ENCODE measurements at places on chromosomes 13 and 19. TPM values are rescaled to one million over a fixed set of nuclear protein-coding genes. Genes with fewer than 3 reads are reported as not detected.

VMAC gene
- total RNA-seq: 3.7 TPM

KLF12 gene
- total RNA-seq: 49.3 TPM

PRODH2 gene
- not detected for total RNA-seq

RFPL4AL1 gene
- total RNA-seq: not detected

EPN1 gene
- 16.7 TPM for total RNA-seq

RDH13 gene
- 14.3 TPM for total RNA-seq

NOTCH3 gene
- total RNA-seq: 6.9 TPM

CYP2A7 gene
- total RNA-seq: not detected

ZNF724 gene
- total RNA-seq: 24.1 TPM

ZNF613 gene
- 10.6 TPM for total RNA-seq

NFIX gene
- total RNA-seq: 41.6 TPM

GRCh38 chr19:45468803-45469131, 971 bp downstream of the FOSB start:
- DNase-seq: no peak

GRCh38 chr13:33978653-33979052, 160.7 kb downstream of the RFC3 start:
- DNase-seq: no peak

DNA sequence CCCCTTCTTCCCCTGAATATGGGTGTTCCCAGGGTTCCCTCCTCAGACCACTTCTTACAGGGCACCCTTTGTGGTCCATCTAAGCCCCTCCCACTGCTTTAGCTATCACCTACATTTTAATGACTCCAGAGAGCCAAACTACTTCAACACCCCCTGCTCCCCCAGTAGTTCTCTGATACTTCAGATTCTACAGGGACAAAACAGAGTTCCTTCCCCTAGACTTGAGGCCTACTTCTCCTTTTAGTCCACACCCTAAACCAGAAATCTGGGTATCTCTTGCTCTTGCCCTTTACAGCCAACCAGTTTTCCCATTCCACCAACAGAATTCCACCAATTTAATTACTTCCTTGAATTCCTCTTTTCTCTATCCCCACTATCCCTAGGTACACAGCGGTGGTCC, 107.2 kb downstream of the KCNRG start:
- no peak for DNase-seq

GRCh38 chr13:110854866-110855265, 60.0 kb downstream of the ANKRD10 start:
- no peak for DNase-seq

DNA sequence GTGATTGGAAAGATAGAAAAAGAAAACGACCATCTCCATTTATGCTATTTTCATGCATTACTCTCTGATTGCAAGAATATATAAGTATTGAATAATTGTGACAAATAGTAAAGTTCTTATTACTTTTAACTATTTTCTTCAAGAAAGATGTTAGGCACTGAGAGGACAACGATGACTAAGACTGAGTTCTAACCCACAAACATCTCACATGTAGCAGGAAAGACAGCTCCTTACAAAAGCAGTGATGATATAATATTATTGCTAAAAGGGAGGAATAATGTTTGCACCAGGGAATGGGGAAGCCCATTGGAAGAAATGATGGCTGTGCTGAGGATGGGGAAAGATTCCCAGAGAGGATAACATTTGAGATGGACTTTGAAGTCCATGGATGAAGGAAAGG, 22.6 kb downstream of the RXFP2 start:
- no peak for DNase-seq

DNA sequence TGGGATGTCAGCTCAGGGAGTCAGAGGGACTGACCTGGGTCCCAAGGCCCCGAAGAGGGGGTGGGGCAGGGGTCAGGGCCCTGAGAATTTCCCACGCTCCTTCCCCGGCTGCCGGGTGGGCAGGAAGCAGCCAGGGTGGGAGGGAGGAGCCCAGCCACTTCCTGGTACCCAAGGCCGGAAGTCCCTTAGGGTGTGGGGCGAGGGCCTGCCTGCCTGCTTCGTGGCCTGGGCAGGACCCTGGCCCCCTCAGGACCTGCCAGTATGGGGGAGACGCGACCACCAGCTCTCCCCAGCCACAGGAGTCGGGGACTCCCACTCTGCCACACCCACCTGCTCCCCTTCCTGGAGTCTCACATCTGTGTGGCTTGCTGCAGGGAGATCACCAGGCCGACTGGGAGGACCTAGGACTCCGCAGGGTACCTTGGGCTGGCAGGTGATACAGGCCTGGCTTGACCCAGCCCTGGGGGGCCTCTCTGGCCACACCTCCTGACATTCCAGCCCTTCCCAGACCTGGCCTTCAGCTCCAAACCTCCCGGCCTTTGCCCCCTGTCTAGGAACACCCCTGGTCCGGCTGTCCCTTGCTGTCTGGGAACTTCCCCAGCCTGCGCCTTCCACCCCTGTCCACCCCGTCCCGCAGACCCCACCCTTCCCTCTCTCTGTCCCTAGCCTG, 9.8 kb upstream of the CIRBP start:
- DNase-seq: no peak

DNA sequence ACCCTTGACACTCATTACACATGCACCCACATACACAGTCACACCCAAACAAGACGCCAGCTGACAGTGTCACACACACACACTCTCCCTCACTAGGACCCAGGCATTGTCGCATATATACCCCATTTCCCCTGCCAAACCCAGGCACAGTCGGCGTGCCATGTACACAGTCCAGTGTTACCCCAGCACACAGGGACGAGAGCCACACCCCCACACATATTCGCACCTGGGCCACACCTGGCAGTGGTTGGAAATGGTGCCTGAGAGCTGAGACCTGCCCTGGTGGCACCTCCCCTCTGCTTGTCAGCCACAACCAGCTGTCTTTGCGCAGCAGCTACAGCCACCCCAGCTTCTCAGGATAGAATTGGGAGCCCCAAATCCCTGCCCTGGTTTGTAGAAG, 9.0 kb downstream of the NFIX start:
- no peak for DNase-seq

GRCh38 chr19:42596391-42597072, 1.8 kb upstream of the CEACAM8 start:
- DNase-seq: no peak

DNA sequence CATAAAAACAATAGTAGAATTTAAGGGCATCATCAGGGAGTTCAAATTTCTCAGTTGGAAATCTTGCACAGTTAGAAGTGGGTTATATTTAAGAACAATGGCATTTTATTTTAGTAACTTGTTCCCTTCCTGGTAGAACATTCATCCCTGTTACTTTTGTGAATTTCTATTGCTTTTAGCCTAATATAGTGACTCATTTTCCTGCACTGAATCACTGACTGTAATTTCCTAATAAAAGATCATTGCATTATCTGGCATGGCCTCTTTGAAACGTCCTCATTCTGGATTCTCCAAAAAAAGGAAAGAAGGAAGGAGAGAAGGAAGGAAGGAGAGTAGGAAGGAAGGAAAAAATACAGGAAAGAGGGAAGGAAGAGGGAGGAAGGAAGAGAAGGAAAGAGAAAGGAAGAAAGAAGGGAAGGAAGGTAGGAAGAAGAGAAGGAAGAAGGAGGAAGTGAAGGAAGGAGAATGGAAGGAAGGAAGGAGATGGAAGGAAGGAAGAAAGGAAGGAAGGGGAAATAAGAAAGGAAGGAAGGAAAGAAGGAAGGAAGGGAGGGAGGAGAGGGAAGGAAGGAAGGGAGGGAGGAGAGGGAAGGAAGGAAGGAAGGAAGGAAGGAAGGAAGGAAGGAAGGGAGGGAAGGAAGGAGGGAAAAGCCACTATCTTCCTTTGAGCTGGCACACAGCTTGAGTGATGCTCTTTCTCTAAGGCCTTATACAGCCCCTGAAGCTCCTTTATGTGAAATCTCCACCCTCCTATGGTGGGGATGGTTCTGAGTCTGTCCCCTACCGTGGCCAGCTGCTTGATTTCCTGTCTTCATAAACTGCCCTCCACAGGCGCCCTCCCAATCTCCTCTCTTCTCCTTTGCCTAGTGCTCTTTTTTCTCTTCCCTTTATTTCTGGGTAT, 29.8 kb upstream of the TM9SF2 start:
- DNase-seq: no peak

DNA sequence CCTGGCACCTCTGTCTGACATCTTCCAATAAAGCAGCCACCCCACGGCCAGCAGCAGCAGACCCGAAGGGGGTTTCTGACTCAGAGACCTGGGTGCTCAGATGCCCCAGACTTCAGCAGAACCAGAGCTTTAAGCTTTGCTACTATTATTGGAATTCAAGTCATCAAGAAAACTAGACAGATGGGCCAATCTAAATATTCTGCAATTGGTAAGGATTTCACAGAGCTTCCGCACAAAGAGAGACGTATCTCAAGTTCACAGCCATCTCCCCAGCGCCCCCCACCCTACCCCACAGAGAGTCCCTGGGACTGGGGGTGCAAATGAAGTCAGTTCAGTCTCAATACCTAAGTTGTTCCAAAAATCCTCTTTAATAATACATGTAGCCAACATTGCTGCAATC, 38.8 kb downstream of the RAB20 start:
- DNase-seq: no peak

DNA sequence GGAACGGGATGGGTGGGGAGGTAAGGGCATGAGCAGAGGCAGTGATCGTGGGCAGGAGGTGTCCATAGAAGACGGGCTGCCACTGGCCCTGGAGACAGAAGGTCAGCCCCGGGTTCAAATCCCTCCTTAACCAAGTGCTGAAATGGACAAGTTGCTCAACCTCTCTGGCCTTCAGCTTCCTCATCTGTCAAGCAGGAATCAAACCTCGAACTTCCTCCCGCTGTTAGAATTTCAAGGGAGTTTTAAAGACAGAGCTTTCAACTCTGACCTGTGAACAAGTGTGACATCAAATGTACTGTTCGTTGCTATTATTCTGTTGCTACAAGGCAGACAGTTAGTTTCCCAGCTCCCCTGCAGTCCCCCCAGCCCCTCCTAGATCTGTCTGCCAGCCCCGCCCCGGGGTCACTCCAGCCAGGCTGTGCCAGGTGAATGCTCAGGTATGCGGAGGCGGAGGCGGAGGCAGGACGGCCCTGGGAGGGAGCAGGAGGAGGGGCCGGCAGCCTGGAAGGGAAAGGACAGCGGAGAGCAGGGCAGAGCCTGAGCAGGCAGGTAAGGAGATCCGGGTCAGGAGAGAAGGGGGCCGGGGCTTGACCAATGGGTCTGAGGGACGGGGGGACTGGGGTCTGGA, at the start of gene EPS8L1:
TSS of gene EPS8L1 (plus strand) at position 499 of the 628 bp plus-strand sequence. CDS start 576 bp downstream, outside the sequence.
- DNase-seq: no peak

- DNase-seq: no peak
Observed at GRCh38 chr19:50478901-50479715, 2.5 kb upstream of the GARIN5A start.

DNA sequence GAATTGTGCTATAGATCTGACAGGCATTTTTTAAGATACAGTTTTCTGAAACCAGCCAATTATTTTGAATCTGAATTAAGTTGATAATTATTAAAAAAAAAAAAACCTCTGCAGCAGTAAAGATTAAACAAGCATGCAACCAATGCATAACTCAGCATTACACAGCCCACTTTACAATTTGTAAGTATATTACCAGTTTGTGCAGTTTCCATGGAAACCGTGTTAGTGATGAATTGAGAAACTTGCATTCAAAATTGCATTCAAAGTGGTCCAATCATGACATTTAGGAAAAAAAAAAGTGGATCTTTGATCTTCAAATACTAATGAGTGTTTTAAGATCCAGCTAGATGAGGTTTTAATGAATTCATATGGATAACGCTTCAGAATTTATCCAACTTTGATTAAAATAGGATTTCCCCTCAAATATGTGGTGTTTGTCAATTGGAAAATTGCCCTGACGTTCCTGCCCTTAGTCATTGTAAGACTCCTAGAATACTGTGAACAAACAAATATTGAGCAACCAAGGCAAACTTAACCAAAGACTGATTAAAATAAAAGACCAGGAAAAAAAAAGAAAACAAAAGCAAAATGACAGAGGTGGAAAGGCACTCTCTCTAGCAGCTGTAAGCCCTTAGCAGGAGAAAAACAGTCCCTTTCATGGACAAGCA, 314.8 kb upstream of the MAB21L1 start:
- DNase-seq: no peak

GRCh38 chr19:18832306-18833140, 764 bp downstream of the UPF1 start:
- no peak for DNase-seq

DNA sequence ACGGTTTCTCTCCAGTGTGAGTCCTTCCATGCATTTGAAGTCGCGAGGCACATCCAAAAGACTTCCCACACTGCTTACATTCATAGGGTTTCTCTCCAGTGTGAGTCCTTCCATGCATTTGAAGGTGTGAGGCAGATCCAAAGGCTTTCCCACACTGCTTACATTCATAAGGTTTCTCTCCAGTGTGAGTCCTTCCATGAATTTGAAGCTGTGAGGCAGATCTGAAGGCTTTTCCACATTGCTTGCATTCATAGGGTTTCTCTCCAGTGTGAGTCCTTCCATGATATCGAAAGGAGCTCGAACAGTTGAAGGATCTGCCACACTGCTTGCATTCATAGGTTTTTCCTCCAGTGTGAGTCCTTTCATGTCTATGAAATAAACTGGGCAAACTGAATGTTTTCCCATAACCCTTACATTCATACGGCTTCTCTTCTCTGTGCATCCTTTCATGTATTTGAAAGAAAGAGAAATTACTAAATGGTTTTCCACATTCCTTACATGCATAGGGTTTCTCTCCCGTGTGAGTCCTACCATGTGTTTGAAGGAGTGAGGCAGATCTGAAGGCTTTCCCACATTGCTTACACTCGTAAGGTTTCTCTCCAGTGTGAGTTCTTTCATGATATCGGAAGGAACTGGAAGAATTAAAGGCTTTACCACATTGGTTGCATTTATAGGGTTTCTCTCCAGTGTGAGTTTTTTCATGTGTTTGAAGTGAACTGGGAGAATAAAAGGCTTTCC, 20.3 kb downstream of the ZNF433 start:
- no peak for DNase-seq

GRCh38 chr13:111470933-111471332, 150.5 kb downstream of the TEX29 start:
- no peak for DNase-seq

DNA sequence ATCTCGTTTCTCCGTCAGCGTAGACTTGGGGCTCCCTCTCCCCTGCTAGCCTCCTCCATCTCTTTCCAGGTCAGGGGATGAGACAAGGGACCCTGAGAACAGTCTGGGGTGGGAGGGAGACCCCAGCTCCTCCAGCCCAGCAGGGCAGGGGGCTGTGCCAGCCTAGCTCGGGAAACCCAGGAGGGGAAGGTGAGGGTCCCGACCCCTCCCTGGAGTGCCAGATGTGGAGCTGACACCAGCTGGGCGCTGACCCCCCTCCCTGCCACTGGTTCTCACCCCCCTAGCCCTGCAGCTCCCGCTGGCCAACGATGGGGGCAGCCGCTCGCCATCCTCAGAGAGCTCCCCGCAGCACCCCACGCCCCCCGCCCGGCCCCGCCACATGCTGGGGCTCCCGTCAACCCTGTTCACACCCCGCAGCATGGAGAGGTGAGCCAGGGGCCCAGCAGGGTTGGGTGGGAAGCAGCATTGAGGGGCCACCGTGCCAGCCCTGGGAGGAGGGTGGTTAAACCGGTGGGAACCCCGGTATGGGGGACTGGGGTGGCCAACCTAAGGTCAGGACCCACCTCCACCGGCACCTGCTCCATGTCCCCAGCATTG, 5.1 kb upstream of the TGFBR3L start:
- DNase-seq: no peak

- no peak for DNase-seq
Observed at GRCh38 chr13:93784191-93784590, 557.6 kb downstream of the GPC6 start.

- no peak for DNase-seq
Observed at GRCh38 chr19:15038294-15038693, 11.0 kb upstream of the CASP14 start.

GRCh38 chr19:35032356-35032865, 2.1 kb downstream of the SCN1B start:
- DNase-seq: no peak
